ENCODE measurements at places on chromosomes 13 and 19. TPM values are rescaled to one million over a fixed set of nuclear protein-coding genes. Genes with fewer than 3 reads are reported as not detected.

The SOHLH2 gene
- 3.1 TPM for total RNA-seq

The SEMA6B gene
- total RNA-seq: 11.5 TPM

The TMEM145 gene
- 0.52 TPM for total RNA-seq

The SULT2A1 gene
- total RNA-seq: not detected

The RXFP2 gene
- under 0.01 TPM for total RNA-seq

The GZMM gene
- total RNA-seq: not detected

The NECTIN2 gene
- 31.8 TPM for total RNA-seq

The DIRAS1 gene
- 1.6 TPM for total RNA-seq

The SSC5D gene
- 17.7 TPM for total RNA-seq

The CEACAM7 gene
- total RNA-seq: not detected

The PPP1R37 gene
- 16.2 TPM for total RNA-seq

The HIPK4 gene
- total RNA-seq: not detected

The ADAMTSL5 gene
- 3.1 TPM for total RNA-seq

The PALM3 gene
- total RNA-seq: not detected

The OR7C1 gene
- total RNA-seq: not detected

The LYL1 gene
- 13.6 TPM for total RNA-seq

The KLC3 gene
- total RNA-seq: 0.52 TPM

The GRK1 gene
- not detected for total RNA-seq

The SCN1B gene
- 1.6 TPM for total RNA-seq

The IGFL1 gene
- total RNA-seq: not detected

The C19orf73 gene
- total RNA-seq: not detected

The KEAP1 gene
- 60.0 TPM for total RNA-seq

The OR7D2 gene
- total RNA-seq: not detected

The ZNF223 gene
- total RNA-seq: 5.2 TPM

The LGALS13 gene
- not detected for total RNA-seq

The APOE gene
- 93.9 TPM for total RNA-seq

The SUGP1 gene
- total RNA-seq: 13.6 TPM

The ING1 gene
- 7.8 TPM for total RNA-seq

The TIMM50 gene
- 40.7 TPM for total RNA-seq

The ZNF296 gene
- total RNA-seq: not detected

The RNF113B gene
- total RNA-seq: not detected

The CPAMD8 gene
- total RNA-seq: 3.7 TPM

The SELENOV gene
- total RNA-seq: not detected
